Aorta (tissue), 5 donors: ENCODE measurements at places on chromosomes 11 and 22. TPM values are rescaled to one million over a fixed set of nuclear protein-coding genes. Genes with fewer than 3 reads are reported as not detected.

DNA sequence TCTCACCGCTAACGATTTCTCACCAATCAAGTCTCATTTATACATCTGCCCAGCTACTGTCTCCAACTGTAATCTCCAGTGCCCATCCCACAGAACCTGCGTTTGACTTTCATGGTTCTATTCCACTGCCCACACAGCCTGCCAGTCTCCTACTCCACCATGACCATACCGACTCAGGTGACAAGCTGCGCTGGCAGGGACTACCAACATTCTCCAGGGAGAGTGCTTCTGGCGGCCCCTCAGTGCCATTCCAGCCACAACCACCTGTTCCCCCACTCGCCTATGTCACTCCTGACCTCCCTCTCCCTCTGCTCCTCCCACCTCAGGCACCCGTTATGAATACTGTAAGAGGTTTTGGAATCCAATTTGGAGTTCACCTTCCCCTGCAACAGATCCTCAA lies 108.5 kb upstream of the BID start:
- DNase-seq, result no peak

DNA sequence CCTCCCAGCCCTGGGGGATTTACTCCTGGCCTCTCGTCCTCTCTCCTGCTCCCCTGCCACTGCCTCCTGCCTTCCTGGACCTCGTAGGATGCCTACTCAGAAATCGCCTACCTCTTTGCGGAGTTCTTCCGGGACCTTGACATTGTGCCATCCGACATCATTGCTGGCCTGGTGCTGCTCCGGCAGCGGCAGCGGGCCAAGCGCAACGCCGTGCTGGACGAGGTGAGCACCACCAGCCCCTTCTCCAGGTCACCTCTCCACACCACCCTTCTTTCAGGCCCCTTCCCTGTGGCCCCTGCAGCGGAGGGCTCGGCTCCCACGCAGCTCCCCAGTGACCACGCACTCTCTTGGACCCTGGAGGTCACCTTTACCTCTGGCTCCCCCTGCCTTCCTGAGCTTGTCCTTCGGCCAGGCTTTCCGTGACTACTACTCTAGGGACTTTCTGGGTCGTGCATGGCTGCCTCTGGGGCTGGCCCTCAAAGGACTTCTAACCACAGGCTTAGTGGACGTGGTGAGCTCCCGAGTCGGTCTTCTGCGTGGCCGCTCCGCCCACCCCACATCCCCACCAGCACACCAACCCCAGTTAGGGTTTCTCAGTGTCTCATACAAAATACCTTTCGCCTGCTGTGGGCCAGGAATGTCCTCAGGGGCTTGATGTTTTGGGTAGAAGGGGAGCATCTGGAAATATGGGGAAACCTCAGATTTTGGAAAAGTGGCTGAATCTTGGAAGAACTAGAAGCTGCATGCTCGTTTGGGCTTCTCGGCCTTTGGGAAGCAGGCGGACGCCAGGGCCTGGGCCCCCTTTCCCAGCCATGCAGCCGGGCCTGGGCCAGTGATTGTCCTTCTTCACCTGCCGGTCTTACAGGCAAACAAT lies 24.1 kb upstream of the MYRF start:
- no peak for DNase-seq

DNA sequence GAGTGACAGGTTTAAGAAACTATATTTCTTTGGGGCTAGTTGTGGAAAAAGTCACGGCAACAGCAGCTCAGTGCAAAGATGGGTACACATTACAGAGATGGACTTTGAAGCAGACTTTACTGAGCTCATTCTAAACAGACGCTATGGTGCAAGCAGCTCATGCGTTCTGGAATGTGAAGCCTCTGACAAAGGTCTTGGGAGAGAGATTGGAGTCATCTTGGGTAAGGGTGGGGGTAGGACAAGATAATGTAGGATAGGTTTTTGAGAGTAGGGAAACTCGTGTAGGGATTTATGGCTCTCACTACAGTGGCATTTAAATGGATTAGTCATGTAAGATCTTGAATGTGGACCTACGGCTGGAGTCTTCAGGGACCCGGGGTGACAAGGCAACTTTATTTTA lies 36.2 kb upstream of the CLMP start:
- no peak for DNase-seq

The OR56A1 gene
- not detected for polyA plus RNA-seq

The OR4D5 gene
- not detected for polyA plus RNA-seq

The YAP1 gene
- polyA plus RNA-seq, result 77.5 TPM

- DNase-seq, result no peak
Observed at GRCh38 chr22:49719046-49719445, 108.6 kb downstream of the BRD1 start.

The OR52I2 gene
- not detected for polyA plus RNA-seq

GRCh38 chr11:61194169-61194671 lies 9.1 kb upstream of the PGA3 start:
- DNase-seq, result no peak

The AGBL2 gene
- polyA plus RNA-seq, result not detected

GRCh38 chr11:80519596-80520506 lies 1079.0 kb upstream of the TENM4 start:
- no peak for DNase-seq

GRCh38 chr11:119852741-119853140 lies 123.7 kb upstream of the NECTIN1 start:
- no peak for DNase-seq

- no peak for DNase-seq
Observed at GRCh38 chr11:107961480-107961879, 33.2 kb downstream of the RAB39A start.

DNA sequence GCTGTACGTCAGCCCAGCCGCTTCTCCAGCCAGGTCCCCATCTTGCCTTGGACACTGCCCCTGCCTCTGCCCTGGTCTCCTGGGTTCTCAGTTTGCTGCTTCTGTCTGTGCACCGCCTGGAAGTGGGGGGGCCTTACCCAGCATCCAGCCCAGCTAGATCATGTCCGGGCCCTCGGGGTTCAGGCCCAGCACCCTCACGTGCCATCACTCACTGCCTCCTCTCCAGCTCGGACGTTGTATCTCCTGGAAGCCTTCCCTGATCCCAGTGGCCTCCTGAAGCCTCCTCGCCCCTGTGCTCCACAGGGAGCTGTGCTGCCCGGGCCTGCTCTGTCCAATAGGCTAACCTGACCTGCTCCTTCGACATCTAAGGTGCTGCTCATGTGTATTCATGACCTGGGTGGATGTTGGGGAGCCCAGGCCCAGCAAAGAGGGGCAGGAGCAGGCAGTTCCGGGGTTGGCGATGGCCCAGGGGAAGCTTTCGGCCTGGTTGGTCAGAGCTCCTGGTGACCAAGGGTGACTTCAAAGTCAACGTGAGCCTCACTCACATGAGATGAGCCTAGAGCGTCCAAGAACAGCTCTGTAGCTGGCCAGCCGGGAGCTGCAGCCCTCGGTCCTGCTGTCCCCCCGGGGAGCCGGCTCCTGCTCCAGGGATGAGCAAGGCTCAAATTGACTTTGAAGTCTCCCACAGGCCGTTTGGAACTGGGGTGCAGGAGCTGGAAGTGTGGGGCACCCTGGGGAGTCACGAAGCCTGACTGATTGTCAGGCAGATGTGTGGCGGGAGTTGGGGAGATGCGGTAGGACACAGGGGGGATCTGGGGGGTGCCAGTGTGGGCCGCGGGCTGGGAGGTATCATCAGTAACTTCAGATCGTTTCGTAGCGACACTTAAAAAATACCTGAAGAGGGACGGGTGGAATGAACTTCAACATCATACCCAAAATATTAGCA lies 5.2 kb upstream of the ASCL2 start:
- no peak for DNase-seq

DNA sequence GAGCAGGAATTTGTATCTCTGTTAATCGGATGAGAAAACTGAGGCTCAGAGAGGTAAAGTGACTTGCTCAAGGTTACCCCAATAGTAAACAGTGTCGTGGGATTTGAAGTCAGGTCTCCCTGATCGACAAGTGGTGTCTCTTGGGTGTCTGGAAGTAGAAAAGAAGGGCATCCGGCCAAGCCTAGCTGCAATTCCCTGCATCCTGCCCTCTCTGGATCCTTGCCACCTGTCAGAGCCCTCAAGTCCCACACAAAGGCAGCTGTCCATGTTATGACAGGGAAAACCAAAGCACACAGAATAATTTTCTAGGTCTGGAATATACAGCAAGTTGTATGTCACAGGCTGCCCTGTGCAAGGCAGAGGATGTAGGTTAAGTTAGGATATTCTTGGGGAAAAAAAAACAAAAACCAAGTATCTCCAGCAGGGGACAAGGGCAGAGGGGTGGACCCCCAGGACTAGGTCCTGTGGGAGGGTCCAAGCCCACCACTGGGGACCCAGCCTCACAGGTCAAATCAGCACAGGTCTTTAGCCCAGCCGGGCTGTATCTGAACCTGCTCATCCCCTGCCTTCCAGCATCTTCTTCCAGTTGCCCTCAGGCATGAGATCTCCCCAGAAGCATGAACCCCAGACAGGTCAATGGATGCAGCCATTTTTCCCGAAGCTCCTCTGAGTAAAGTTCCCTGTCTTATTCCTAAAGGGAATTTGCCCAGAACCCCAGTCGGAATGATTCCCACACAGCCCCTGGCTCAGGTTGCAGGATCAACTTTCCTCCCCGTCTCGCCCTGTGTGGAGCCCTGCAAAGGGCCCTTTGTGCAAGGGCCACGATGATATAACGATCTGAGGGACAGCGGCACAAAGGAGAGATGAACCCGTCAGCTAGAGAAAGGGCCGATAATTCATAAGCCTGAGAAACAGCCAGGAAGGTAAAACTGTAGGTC lies 15.0 kb downstream of the USH1C start:
- peak; percentile 4 for DNase-seq

DNA sequence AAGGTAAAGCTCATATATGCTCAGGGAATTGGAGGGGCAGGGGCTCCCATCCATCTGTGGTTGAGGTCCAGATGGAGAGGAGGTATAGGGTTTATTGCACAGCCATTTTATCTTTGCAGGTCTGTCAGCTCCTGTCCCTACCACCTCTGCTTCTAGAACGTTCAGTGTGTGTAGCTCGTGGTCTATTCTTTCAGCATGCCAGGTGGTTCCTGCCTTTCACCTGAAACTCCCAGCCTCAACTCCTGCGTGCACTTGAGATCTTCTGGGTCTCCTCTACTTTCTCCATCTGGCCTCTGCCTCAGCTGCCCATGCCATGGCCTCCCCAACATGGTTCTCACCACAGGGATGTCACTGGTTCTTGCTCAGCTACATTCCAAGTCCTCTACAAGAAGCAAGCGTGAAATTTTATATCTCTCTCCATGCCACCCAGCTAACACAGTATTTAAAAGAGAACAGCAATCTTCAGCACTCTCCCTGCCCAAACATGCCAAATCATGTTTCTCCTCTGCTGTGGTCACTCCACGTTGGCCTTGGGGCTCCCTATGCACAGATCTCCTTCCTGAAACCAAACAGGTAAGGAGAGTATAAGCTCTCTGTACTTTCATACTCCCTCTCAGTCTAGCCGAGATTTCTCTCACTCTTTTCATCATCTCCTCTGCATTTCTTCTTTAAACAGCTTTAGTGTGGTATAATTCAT lies 157.8 kb upstream of the TRPC6 start:
- DNase-seq, result no peak

DNA sequence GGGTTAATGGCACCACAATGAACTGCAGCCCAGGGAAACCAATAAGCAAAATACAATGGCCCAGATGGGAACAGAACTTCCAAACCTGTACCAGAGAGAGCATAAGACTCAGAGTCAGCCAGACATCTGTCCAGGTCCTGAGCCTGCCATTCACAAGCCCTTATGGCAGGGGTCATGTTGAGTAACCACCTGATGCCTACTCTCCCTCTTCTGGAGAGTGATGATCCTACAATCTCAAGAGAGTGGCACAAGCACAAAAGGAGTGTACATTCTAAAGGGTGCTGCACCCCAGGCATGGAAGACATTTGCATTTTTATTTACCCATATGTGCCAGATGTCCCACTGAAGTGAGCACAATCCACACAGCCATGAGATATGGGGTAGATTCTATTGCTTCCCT lies 10.6 kb downstream of the TENM4 start:
- no peak for DNase-seq

The KRTAP5-7 gene
- polyA plus RNA-seq, result not detected

The MS4A6A gene
- polyA plus RNA-seq, result 130 TPM

DNA sequence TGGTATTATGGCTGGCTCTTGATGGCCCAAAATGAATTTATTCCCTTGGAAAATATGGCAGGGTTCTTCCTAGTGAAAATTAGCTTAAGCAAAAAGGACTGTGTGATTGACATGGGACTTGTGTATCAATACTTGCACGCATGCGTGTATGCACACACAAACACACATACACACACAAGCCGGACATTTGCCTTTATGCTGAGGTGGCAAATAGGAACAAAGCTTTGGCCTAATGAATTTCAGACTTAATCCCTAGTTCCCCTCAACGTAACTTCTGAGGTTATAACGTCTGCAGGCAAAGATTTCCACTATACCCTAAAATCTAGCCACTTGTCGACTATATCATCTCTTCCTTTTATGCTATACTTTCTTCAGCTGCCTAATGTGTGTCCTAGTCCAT lies 2.9 kb upstream of the OR52I2 start:
- no peak for DNase-seq

DNA sequence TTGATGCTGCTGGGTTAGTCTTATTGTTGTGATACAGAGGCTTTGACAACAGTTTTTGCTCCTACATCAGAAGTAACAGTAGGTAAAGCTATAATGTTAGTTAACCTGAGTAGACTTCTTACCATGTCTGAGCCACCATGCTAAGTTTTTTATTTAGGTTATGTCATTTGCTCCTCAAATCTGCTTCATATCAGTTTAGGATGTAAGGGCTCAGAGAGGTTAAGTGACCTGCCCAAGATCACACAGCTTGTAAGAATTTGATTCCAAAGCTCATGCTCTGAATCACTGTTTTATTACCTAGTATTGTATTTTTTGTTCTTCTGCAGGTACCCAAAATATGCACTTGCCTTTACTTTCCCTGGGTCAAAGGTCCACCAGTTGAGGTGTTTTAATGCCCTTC lies 161.7 kb downstream of the COMMD9 start:
- no peak for DNase-seq
